Renal cortical epithelial cell (primary cell): ENCODE measurements at places on chromosomes 12 and 14.
A peak's percentile ranks its signal among the peaks of the same experiment; 100 is the strongest.

DNA sequence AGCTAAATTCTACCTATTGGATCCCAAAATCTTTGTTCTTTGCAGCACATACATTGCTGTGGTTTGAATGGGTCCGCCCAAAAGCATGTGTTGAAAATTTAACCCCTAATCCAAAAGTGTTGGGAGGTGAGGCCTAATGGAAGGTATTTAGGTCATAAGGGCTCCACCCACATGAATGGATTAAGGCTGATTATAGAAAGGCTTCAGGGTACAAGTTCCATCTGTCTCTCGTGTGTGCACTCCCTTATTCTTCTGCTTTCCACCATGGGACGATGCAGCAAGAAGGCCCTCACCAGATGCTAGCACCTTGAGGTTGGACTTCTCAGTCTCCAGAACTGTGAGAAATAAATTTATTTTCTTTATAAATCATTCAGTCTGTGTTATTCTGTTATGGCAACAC is 190.9 kb downstream of the SOX5 start:
- DNase-seq = no peak

GRCh38 chr12:26857465-26858176 is 24.6 kb upstream of the ITPR2 start:
- DNase-seq = no peak

- DNase-seq = no peak
Measured at GRCh38 chr14:74574090-74574433, 38.0 kb downstream of the LTBP2 start.

DNA sequence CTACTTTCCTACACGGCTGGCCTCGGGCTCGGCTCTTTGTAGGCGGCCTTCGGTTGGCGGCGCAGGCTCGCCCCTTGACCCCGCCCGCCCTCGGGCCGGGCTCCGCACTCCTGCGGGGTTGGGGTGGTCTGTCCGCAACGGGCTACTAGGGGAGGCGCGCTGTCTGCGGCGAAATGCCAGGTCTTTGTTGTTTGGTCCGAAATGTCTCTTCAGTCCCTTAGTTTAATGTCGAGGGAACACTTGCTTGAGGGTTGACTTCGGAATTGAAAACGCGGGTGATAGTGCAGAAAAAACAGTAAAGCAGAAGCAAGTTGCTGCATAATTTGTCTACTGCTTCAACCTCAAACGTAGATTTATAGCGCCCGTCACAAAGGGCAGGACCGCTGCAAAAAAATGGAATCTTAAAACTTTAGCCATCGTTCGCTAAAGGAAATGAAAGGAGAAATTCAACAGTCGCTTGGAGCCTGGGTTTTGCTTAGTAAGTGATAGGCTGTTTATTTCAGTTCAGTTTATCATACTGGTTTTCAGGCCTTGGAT is 390 bp downstream of the JKAMP start:
- DNase-seq = peak; percentile 23

- no peak for DNase-seq
Measured at GRCh38 chr12:115857160-115857920, 420.2 kb downstream of the MED13L start.

DNA sequence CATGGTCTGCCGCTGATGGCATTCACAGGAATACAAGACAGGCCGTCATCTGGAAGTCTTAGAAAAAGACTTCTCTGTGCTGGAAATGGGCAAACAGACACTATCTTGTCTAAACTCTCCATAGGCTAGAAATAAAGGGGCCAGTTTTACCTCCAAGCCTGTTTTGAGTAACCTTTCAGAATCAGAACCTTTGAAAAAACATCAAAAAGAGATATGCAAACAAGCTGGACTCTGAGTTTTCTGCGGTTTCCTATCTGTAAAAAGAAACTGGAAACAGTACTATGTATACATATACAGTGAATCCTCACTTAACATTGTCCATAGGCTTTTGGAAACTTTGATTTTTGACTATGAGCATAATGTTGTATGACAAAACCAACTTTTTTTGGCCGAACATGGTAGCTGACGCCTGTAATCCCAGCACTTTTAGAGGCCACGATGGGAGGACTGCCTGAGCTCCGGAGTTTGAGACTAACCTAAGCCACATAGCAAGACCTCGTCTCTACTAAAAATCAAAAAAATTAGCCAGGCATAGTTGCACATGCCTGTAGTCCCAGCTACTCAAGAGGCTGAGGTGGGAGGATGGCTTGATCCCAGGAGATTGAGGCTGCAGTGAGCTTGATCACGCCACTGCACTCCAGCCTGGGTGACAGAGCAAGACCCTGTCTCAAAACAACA is 92.9 kb upstream of the MAX start:
- DNase-seq = no peak

DNA sequence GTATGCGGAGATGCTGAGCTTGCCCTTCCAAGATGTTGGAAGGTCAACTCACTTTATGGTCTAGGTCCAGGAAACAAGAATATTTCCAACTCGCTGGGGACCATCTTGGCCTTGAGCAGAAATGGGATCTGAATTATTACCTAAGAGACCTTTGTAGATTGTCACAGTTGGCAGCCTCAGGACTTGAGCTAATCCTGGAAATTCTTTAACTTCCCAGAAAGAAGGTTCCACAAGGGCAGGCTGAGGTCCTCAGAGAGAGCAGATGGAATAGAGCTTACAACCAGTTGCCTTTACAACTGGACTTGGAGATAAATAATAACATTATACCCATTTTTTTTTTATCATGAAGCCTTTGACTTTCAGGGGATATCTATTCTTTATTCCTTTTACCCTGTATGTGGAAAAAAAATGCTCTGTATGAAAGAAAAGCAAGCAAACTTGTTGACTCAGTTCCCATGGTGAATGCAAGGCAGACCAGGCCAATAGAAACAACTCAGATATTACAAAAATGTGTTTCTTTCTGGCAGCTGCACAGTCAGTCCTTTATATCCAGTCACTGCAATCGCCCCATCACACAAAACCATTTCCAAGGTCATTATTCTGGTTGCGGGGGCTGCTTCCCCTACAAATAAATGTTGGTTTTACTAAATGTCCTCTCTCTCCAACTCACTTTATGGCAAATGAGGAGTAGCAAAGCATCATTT is 401.4 kb downstream of the ZFP36L1 start:
- DNase-seq = no peak

GRCh38 chr12:77049767-77050353 is 15.5 kb downstream of the E2F7 start:
- DNase-seq = peak; percentile 75

DNA sequence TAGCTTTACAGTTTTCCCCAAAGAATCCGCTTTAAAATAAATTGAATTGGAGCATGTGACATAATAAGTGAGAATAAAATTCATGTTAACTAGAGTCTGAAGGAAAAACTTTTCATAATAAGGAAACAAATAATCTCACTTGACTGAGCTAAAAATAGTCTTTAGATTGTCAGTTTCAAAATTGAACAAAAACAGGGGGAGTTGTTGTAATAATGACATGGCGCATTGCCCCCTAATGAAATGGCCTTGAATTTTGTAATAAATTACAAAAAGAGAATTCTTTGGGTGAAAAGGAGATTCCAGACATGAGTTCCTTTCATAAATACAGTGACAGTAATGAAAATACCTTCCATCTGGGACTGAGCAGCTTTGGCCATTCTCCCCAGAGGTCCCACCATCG is 178.6 kb downstream of the EFCAB11 start:
- no peak for DNase-seq

GRCh38 chr12:54572881-54573280 is 15.6 kb downstream of the PPP1R1A start:
- DNase-seq = no peak
